Right hindlimb (tissue), 1 donor: ENCODE measurements at places on chromosomes 12 and 14.

GRCh38 chr14:78329371-78329770 is 159.2 kb downstream of the NRXN3 start:
- no peak for DNase-seq

GRCh38 chr14:98366429-98366828 is 905.6 kb downstream of the BCL11B start:
- no peak for DNase-seq

DNA sequence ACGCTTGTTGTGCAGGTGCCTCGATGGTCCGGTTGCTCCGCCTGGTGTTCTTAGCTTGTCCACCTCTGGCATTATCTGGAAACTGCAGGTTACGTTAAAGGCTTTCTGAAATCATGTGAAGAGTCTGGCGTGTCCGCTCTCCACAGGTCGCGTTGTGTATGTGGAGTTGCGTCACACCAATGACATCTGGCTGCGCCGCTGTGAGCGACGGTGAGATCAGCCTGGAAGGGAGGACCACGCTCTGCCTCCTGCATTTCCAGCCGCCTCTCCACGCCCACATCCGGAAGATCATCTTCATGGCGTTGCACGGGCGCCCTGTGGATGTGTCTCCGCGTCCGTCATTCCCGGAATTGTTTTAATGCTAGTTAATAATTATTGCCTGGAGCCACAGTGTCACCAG is 50.6 kb upstream of the GALNT9 start:
- no peak for DNase-seq

DNA sequence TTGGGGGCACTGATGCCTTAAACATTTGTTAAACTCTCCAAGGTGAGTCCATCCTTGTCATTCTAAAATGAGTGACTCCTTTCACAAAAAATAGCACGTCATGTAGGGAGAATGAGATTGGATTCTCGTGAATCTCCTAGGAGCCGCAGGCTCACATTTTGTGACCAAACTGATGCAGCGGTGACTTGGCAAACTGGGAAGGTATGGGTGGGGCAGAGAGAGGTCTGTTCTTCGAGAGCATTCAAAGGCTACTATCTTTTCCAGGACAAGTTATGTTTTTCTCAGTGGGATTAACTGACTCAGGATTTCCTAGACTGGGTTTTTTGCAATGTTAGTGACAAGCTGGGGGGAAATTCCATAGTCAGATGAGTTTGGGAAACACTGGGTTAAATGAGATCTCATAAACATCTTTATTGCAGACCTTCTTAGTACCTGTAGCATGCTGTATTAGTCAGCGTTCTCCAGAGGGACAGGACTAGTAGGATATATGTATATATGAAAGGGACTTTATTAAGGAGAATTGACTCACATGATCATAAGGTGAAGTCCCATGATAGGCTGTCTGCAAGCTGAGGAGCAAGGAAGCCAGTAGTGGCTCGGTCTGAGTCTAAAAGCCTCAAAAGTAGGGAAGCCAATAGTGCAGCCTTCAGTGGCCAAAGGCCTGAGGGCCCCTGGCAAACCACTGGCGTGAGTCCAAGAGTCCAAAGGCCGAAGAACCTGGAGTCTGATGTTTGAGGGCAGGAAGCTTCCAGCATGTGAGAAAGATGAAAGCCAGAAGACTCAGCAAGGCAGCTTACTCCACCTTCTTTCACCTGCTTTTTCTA is 61.0 kb downstream of the FOXN4 start:
- DNase-seq, result no peak

DNA sequence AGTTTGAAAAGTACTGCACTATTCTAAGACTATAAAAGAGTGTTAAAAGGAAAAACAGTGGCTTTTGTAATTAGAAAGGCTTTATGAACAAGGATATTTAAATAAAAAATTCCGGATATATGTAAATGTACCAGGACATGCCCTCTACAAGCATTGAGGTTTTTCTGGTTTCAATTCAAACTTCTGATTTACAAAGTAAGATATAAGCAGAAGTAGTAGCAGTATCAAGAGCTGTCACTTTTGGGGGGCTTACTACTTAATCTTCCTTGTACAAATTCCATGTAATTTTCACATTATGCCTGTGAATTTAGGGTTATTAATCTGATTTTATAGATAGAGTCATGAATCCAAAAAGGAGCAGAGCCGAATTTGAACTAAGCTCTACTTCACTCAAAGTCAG is 170.3 kb upstream of the ATP2B1 start:
- DNase-seq, result no peak

GRCh38 chr14:32083789-32084188 is 6.7 kb downstream of the ARHGAP5 start:
- DNase-seq, result no peak

- peak; percentile 52 for DNase-seq
Measured at GRCh38 chr14:89384023-89384422, 33.0 kb downstream of the FOXN3 start.

DNA sequence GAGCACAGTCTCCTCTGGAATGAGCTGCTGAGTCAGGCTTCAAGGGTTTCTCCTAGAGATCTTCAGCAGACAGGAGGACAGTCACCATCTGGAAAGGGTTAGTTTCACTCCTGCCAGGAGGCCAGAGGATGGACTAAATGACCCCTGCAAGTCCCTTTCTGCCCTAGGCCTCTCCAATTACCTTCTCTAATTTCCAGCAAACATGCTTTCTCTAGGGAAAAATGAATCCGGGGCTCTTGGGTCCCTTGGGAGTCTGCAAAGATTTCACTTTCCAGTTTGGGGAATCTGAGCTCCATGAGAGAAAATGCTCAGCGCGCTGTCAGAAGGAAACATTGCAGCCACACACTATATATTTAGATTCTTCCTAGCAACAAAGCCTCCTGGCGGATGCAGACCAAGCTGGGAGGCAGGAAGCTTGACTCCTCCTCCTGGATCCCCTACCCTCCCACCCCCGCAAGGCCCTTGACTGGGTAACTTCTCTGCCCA is 184.4 kb upstream of the CCND2 start:
- peak; percentile 70 for DNase-seq

DNA sequence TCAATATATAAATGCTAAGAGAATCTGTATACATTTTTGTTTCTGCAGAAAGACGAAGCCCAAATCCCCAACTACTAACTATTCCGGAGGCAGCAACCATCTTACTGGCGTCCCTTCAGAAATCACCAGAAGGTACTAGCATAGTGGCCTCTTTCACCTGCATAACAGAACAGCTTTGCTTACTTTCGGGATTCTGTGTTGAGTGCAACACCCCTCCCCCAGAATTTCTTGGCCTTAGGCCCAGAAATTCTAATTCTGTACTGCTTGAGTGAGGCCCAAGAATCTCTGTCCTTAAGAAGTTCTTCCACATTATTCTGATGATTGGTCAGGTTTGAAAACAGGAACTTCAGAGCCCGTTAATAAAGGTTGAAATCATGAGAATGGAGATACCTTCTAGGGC is 2.9 kb downstream of the SPX start:
- no peak for DNase-seq

GRCh38 chr14:60514741-60515491 is 6.0 kb downstream of the SIX6 start:
- DNase-seq, result peak; percentile 66

DNA sequence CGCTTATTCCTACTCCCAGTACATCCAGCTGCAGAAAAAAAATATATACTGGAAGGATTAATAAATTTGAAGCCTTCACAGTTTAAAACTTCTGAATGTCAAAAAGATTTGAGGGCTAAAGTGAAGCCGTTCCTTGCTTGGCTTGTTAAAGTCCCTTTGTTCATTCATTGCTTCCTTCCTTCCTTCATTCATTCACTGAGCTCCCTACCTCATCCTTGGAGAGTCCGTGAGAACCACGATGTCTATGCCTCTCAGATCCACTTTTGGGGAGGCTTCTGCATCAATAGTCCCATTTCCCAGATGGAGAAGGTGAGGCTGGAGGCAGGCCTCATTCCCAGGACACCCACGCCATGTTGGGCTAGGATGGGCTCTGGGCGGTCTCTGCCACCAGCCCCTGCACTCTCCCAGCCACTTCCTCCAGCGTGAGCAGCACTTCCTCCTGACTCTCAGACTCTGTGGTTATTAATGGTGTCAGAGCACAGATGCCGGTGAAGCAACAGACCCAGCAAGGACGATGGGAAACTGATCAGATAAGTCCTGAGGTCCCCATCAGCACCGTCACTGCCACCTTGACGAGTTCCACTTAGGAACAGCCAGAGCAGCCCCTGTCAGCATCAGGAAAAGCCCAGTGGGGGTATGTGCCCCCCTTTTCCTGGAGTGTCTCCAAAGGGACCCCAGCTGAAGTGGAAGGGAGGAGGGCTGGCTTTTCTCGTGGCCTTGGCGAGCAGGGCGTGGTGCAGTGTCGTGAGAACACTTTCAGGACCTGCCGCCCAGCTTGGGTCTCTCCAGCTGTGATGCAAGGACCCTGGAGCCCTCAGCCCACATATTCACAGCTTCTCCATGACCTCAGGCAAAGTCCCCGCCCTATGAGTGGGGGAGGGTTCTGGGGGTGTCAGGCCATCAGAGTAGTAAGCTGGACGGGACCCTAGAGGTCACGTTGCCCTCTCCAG is 21.2 kb downstream of the ASB2 start:
- DNase-seq, result no peak

DNA sequence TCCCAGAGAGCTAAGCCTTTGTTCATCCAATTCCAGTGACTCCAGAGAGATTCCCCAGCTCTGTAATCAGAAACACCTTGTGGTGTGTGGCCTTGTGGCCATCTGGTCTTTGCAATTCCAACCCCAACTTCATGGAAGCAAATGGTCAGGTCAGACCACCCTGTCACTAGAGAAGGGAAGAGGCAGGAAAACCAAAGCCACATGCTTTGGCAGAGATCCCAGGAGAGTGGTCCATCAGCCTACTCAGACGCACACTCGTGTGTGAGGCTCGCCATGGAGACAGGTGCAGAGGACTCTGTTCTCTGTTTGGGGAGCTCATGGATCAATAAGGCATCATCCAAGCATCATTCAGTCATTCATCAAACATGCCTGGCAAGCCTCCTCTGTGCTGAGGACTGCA is 46.2 kb upstream of the TUNAR start:
- no peak for DNase-seq

DNA sequence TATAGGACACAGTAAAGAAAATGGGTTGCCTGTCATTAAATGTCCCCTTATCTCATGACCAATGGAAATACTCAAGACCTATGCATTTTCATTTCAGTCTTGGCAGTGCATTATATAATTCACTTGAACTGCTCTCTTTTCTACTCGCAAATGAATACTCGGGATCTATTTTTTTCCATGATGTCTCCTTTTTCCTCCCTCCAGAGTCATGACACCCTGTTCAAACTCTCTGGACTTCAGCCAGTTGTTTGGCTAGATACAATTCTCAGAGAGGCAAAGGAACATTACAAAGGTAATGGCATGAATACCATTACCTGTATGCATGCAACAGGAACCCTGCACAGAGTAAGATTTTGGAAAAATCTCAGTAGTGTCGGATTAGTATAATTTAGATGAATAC is 130.9 kb downstream of the GPR135 start:
- DNase-seq, result no peak

GRCh38 chr12:26514364-26514763 is 318.6 kb downstream of the ITPR2 start:
- DNase-seq, result no peak

DNA sequence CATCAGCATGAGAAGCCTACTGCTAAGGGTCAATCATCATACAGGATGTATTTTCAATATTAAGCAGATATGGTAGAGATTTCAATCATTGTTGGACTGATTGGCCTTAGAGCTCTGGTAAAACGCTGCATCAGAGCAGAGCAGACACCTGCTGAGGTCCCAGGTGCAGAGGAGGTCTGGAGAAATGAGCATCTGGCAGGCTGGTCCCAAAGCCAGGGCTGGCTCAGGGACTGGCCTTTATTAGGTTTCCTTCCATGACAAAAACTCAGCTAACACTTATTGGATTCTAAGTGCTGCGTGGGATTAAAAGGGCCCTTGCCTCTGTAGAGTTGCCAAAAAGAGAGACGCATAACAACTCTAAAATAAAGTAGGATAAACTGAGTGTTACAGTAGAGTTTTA is 29.7 kb downstream of the AKAP6 start:
- DNase-seq, result no peak

- no peak for DNase-seq
Measured at GRCh38 chr12:39685854-39686657, 66.5 kb upstream of the ABCD2 start.

DNA sequence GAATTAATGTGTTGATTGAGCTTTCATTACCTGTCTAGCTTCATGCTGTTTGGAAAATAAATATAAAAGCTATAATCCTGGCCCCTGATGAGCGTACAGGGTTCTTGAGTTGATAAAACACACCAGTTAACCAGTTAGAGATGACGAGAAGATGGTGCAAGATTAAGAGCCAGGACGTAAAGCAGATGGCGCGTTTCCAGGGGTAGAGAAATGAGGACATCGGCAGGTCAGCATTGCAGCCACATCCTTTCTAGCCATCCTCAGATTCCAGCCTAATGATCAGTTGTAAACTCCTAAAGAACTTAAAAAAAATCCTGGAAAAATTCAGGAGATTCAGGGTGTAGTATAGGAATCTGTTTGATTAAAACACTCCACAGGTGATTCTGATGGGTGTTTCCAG is 203.7 kb downstream of the CACNA1C start:
- DNase-seq, result peak; percentile 4

DNA sequence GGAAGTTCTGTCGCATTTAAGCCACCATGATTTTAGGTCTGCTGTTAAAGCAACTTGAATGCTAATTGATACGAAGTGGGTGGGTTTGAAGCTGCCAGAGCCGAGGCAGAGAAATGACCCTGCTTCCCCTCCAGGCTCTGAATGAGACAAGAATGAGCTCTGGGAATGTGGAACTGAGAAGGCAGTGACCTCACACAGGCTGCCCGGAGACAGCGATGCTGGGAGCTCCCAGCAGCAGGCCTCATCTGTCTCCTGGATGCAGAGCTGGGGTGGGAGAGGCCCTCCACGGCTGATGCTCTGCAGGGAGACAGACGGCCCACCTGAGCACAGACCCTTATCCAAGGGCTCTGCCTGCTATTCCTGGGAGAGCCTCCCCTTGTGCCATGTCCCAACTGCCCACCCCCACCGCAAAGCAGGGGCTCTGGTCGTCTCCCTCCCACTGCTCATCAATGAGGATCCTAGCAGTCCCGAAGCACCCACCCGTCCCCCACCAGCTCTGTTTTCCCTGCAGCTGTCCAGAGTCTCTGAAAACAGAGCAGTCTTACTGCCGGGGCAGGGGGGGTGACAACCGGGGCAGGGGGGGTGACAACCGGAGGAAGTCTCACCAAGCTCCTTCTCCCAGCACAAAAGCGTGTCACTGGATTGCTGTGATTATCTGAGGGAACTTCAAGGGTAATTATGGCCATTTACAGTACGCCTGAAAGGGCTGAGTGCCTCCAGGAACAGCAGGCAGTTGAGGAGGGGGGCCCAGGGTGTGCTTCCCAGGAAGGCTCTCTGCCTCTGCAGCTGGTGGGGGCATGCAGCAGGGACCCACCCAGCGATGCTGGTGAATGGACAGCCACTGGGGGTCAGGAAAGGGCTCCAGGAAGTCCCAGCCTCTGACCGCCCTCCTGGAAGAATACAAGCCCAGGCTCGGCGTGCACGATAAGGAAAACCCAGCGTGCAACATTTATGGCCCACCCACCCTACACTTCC is 67.8 kb downstream of the CHGA start:
- no peak for DNase-seq

GRCh38 chr12:129310346-129310745 is 457.1 kb downstream of the GLT1D1 start:
- no peak for DNase-seq

GRCh38 chr12:98106031-98106683 is 409.2 kb upstream of the TMPO start:
- no peak for DNase-seq
